Endothelial cell (in vitro differentiated cells): ENCODE measurements at places on chromosomes 2 and 18. TPM values are rescaled to one million over a fixed set of nuclear protein-coding genes. Genes with fewer than 3 reads are reported as not detected.

DNA sequence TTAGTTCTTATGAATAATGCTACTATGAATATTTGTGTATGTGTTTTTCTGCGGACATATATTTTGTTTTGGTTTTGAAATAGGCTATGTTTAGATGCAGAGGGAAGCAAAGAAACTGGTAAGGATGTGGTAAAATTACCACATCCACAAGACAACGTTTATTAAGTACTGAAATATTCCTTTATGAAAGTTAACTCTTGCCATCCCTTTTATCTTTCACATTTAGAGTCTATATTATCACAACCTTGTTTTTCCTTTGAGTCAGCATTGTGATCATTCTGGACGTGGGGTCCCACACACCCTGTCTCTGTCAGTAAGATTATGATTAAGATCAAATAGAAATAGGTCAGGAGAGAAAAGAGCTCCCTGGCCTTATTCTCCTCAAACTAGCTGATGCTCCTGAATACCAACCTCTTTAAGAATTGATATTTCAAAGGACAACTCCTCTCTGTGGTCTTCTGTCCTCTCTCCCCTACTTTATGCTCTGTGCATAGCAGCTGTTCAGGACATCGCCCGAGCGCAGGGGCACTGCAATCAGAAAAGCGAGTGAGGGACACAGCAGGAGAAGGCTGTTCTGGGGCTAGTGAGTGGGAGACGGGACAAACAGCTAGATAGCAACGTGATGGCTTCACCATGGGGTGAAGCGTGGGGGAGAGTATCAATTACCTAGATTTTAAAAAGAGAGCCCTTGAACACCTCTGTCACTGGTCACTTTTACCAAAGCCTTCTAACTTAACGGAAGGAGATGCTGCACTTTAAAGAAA, 12.2 kb downstream of the METAP1D start:
- DNase-seq = no peak

DNA sequence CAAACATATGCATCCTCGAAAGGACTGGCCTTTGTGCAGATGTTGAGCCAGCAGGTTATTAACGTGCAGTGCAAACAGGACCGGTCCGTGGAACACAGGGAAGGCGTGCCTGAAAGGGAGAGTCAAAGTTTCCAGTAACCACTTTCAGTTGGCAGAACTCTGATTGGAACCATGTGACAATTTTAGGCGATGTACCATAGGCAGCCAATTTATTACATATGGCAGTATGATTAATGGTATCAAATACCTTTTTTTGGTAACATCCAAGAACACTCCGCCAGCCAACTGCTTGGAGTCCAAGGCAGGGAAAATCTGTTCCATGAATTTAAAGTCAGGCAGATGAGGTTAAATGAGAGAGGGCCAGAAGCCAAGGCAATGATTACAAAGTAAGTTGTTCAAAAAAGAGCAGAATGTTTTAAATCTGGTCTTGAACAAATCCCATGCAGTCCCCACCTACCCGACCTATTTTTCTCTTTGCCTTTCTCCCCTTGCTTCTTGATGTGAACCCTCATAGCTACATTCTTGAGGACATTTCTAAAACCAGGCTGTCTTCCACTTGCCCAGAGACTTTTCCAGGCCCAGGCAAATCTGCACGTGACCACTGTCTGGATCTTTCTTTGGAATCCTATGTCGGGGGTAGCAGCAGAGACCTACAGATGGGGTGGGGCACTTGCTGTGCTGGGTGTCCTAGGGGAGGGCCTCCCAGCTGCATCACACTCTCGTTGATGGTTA, 351.7 kb downstream of the HRH4 start:
- DNase-seq = no peak

- no peak for DNase-seq
These were observed 62.1 kb downstream of the DPP4 start for GRCh38 chr2:162011706-162012564.

GRCh38 chr2:25174192-25174861, 5.9 kb upstream of the POMC start:
- DNase-seq = no peak

DNA sequence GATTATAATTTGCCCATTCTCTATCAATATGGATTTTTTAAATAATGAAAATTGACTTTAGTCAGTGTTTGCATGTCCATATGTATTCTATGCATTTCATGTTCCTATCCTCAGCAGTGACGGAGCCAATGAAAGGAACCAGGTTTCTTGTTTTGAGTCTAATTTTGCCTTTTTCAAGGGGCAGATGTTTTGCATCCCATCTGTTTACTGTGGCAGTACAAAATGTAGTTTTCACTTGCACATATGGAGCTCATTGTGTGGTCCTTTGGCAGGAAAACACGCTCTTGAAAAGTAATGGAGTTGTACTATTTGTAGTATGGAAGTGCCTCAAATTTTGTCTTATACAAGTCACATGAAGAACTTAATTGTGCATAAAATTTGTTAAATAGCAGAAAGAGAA, 127.8 kb downstream of the AGPS start:
- no peak for DNase-seq

GRCh38 chr18:74331404-74331803, 15.8 kb downstream of the C18orf63 start:
- no peak for DNase-seq

DNA sequence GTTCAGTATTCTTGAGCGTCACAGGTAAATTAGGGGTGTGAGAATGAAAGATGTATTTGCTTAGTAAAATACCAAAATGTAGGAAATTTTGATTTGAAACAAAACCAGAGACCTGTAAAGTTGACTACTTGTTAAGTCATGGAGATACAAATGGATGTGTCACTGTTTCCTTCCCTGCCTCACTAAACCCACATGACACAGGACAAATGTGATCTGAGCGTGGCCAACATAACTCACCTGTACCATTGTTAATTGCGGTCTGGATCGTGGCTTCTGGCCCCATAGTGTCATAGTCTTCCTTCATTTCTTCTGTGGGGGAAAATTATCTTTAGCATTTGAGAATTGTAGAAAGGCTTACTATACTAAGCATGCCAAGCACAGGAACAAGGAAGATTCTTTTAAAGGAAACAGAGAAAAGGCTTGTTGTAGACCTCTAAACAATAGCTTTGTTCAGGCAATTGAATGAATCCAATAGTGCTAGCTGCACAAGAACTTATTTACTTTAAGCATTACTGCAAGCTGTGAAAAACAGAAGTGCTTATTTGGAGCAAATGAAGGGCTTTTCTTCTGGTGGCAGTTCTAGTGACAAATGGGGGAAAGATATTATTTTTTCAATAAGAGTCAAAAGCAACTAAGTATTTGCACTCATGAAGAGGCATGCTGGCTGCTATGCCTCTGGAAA, 95.2 kb downstream of the ZEB2 start:
- no peak for DNase-seq

- DNase-seq = no peak
These were observed 126.6 kb downstream of the KCNH7 start for GRCh38 chr2:162711832-162712540.

DNA sequence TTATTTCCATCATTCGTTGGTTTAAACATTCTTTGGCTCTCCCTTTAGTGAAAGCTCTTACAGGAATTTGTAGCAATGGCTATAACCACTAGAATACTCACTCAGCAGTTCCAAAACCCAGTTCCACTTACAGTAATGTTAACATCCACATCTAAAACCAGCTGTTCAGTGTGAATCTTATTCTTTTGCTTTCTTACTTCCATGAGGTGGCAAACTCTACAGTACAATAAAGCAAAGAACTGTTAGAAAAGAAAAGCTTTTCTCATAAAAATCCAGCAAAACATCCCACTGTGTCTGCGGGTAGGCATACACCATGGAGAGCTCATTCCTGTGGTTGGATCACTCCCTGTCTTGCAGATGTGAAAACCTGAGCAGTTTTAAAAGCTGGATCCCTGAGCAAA, 147.1 kb downstream of the ARHGAP28 start:
- no peak for DNase-seq

The ABCG5 gene
- not detected for total RNA-seq
